SIG-M5 (cell line): ENCODE measurements at places on chromosomes 12 and 14.

- no peak for DNase-seq
These were observed 47.1 kb downstream of the UTP20 start for GRCh38 chr12:101327051-101327450.

DNA sequence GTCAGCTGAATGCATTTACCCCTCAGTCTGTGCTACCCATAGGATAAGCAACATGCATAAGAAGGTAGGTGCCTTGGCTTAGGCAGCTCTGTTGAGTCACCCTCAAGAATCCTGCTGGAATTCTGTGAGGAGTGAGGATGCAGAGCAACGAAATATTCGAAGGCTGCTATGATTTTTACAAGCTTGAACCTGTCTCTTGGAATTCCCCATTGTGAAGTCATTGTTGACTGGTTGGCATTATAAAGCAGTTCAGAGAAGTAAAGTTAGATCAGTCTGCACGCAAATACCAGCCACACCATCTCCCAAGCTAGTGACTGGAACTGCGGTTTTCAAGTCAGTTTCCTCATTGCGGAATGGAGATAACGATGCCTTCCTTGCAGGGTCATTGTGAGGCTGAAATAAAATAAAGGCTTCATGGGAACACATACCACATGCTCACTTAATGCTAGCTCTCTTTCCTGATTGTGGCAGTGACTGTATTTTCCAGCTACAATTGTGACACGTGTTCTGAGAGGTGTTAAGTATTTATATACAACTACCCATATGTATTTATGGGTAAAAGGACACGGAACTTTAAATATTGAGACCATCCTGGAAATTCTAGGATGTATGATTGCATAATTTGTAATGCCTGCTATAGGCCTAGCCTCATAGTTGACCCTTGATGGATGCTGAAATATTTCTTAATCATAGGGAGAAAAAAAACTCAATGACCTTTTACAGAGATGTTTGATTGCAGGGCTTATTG lies 96.7 kb downstream of the ETV6 start:
- DNase-seq, result peak; percentile 83

DNA sequence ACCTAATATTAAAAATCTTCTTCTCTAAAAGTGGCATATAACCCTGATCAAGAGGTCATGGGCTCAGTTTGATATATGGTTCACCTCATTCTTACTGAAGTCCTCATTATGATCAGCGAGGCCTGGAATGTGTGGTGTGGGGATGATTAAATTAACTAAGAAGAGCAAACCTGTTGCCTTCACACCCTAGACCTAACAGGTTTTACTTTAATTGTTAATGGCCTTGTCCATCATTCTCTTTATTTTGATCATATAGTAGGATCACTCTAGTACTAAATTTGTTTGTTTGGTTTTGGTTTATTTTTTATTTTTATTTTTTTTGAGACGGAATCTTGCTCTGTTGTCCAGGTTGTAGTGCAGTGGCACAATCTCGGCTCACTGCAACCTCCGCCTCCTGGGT lies 43.5 kb downstream of the VEZT start:
- no peak for DNase-seq

DNA sequence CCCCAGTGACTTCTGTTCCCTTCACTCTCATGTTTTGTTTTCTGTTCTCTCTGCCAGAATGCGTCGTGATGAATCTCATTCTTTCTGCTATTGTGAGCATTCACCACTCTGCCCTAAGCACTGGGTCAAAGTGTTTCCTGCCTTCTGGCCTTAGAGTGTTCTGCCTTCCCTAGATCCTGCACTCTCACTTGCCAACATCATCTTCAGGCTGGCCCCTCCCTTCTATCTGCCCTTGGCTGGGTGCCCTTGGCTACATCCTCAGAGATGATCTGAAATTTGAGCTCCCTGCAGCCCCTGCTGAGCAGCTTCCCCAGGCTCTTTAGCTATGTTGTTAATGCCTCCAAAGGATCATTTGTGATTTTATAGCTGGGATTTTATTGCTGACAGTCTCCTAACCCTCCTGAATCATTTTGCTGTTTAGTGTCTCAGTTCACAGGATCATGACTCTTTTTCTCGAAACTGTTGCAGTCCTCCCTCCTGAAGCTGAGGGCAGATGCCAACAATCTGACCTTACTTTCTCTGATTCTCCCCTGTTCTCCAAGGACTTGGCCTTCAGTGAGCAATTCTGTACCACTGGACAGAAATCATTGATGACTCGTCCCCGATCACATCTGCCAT lies 4.5 kb downstream of the DHRS2 start:
- no peak for DNase-seq
